Anterior cingulate cortex (tissue), 58 donors: ENCODE measurements at places on chromosomes 1 and 21.

- no peak for DNase-seq
These were observed 121.1 kb upstream of the DUSP10 start for GRCh38 chr1:221862971-221863370.

DNA sequence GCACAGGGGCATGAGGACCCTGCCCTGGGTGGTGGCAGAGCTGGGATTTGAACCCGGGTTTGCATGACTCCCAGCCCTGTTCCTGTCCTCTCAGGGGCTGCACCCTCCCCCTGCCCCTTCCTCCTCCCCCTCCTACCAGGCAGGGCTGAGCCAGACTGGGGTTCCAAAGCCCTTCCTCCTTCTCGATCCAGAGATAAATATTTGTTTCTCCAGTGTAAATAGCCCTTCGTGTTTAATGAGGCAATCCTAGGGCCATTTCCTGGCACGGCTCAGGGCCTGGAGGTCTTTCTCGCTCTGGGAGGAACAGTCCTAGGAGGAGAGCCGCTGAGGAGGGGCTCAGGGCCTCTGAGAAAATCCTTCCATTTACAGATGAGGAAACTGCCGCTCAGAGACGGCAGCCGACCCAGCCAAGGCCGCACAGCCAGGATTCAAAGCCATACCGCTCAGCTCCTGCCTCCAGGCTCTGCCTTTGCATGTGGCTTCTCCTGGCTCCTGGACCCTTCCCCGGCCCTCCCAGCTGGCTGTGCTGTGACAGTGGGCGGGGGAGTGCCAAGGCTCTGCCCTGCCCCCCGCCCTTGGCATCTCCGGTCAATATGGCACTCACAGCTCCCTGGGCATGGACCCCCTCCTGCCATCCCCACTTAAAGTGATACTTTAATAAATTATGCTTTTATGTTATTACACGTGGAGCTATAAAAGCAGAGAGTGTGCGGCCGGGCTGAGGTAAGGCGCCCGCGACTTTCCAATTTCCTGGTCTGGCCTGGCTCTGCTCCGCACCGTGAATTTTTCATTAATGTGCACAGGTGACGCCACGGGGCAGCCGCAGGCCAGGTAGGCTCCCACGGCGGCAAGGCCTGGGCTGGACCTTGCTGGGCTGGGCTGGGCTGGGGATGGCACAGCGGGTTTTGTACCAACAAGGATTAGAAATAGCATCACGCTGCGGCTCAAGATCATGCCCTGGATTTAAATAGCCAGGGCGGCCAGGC lies 114.7 kb upstream of the WNT4 start:
- DNase-seq = no peak

DNA sequence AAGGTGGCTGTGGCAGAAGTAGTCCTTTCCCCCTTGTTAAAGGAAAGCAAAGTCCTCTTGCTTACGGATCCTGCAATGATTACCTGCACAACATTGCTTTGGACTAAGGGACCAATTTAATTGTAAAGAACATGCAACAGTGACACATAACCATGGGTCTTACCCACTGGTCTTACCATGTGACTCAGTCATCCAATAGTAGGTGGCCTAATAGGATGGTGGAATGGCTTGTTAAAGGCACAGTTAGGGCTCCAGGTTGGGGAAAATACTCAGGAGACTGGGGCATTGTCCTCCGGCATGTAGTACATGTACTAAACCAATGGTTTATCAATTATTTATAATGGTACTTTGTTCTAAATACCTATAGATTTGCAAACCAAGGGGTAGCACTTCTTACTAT lies 2.1 kb upstream of the YIPF1 start:
- no peak for DNase-seq

GRCh38 chr1:153959454-153959853 lies 1.0 kb upstream of the CRTC2 start:
- DNase-seq = no peak
